ENCODE measurements at places on chromosomes 1 and 21. TPM values are rescaled to one million over a fixed set of nuclear protein-coding genes. Genes with fewer than 3 reads are reported as not detected.

GRCh38 chr1:76674689-76675210, 192.5 kb upstream of the ST6GALNAC5 start:
- DNase-seq = no peak

DNA sequence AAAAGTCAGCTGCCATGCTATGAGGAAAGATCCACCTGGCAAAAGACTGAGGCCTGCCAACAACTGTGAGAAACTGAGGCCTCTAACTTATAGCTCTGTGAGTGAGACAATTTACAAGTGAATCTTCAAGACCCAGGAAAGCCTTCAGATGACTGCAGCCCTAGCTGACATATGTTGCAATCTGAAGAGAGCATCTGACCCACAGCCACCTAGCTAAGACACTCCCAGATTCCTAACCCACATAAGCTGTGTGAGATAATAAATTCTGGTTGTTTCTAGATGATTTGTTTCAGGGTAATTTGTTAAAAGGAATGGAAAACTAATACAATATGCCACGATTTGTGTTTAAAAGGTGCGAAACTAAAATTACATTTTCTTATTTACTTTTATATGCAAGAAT, 55.1 kb downstream of the HFM1 start:
- DNase-seq = no peak

GRCh38 chr1:205917466-205918238, 25.6 kb downstream of the SLC26A9 start:
- DNase-seq = no peak

DNA sequence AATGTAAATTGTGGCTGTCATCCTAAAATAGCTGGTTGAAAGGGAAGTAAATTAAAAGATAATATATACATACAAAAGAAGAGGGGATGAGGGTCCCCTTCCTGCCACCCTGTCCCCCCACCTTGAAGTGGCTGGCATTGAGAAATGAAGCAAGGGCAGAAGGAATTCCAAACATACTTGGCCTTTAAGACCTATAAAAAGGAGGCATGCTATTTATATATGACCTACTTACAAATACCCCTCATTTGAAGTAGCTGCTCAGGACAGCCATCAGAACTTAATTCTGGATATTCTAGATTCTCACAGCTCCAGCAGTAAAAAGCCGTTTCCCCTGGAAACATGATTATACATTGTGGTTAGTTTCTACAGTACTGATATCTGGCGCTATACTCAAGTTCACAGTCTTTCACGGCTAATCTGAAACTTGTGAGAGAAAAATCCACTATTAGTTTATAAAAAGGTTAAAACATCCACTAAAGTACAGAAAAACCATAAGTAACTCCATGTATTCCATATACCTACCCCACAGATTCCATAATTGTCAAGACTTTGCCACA, 9.6 kb upstream of the MAP10 start:
- no peak for DNase-seq

GRCh38 chr1:233657466-233657865, 43.6 kb downstream of the KCNK1 start:
- no peak for DNase-seq

- DNase-seq = no peak
Observed at GRCh38 chr1:91799159-91799558, 86.8 kb downstream of the TGFBR3 start.

GRCh38 chr1:175191659-175192058, 917 bp downstream of the KIAA0040 start:
- peak; percentile 27 for DNase-seq

DNA sequence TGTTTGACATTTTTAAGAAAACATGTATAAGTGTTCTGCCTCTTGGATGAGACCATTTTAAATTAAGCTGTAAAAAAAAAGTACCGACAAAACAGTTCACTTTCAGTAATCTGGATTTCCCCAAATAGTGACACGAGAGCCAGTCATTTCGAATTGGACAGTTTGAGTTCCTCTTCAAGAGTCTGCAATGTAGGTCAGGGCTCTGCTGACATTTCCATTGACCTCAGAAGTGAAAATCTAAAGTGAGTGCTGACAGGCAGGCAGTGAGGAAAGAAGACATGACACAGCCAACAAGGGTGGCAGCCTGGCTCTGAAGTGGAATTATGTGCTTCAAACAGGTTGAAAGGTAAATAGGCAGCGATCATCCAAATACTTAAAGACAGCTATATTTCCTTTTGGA, at the start of gene IL23R:
Gene IL23R (plus strand): TSS at position 259 of the 400 bp plus-strand sequence. CDS start 1,667 bp downstream, outside the sequence.
- DNase-seq = peak; percentile 70

DNA sequence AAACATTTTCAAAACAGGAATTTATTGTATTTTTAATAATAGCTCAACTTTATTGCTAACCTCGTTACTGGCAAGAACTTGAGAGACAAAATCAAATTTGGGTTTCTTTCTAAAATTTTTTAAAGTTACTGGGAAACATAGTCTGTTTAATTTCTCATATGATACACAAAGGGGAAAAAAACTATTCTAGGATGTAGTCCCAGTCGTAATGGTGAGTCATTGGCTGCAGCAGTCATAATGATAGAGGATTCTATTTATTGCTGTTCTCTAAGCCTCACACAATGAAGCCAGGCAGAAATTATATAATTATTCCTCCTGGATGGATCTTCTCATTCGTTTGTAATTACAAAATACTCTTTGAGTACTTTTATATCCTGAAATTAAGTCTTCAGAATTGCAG, 326.5 kb upstream of the SGIP1 start:
- DNase-seq = no peak

- DNase-seq = no peak
Observed at GRCh38 chr1:109625601-109626560, 6.2 kb downstream of the AMPD2 start.

- no peak for DNase-seq
Observed at GRCh38 chr21:44789880-44790279, 11.7 kb downstream of the UBE2G2 start.

DNA sequence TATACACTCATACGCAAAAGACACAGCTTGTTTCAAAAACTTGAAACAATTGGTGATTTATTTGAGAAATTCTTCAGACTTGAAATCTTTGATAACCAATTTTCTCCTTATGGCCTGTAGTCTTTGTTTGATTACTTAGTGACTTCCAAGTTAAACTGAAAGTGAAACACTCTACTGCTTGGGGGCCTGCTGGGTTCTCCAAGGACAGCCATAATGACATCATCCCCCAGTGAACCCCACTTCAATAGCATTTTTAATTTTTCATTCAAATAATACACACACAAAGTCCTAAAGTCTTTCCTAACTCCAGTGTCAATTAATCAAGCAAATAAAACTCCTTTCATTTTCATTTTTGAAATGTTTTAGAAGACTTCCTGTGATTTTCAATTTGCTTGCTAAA, 59.2 kb downstream of the KRTAP19-8 start:
- DNase-seq = peak; percentile 2

DNA sequence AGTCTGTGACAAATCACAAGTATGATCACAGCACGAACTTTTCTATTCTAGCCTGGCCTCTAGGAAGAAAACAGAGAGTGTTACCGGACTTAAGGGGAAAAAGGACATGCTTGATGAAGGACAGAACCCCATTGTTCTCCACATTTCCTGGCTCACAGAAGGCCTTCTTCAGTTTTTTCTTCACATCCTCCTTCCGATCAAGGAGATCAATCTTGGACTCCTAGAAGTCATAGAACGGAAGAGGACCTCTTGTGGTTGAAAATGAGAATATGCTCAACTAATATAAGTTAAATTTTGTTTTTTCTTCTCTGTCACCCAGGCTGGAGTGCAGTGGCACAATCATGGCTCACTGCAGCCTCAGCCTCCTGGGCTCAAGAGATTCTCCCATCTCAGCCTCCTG, 30.3 kb downstream of the YARS1 start:
- no peak for DNase-seq

- DNase-seq = no peak
Observed at GRCh38 chr1:227725046-227725445, 10.1 kb downstream of the JMJD4 start.

DNA sequence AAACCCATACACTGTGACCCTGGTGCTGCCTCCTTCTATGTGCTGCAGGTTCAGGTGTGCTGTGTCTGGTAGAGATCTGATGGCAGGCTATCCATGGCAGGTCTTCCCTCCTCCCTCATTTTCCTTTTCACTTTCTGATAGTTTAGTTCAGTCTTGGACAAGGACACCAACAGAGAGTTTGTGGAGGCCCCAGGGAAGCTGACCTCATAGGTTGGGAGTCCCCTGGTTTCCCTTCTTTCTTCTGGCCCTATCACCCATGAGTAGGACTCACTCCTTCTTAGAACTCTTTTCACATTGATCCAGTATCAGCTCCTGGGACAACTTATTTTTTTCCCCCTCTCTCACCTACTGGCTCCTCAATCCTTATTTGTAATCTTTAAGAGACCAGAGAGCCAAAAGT, 8.3 kb downstream of the GRHL3 start:
- DNase-seq = no peak

DNA sequence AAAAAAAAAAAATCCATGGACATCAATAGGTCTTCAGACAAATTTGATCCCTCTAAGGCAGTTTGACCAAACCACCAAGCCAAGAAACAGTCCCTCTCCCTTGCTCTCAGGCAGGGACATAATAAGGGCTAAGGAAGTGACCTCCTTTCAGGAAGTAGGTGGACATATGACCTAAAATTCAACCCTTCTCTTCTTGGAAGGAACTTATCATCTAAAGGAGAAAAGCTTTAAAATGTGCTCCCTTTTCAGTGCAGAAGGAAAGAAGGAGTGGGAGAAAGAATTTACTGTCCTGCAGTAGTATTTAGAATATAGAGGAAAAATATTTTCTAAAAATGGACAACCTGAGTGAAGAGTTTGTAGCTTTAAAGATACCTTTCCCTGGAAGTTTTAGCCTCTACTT, 118.1 kb downstream of the DTL start:
- no peak for DNase-seq

DNA sequence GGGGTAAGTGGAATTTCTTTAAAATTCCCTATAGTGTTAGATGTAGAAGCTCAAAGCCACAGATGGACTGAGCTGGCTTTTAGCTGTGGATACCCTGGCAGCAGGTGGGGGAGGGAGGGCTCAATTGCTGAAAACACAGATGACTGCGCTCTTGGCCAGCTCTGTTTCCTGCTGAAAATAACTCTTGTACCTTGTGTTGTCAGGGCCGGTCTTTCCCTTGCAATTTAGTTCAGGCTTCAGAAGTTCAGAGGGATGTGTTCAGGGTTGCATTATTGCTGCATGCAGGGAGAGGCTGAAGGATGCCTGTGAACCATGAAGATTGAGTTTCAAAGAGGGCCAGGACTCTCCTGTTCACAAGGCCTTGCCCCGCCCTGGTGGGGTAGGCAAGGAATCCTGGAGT, 58.1 kb upstream of the GCLM start:
- DNase-seq = no peak

DNA sequence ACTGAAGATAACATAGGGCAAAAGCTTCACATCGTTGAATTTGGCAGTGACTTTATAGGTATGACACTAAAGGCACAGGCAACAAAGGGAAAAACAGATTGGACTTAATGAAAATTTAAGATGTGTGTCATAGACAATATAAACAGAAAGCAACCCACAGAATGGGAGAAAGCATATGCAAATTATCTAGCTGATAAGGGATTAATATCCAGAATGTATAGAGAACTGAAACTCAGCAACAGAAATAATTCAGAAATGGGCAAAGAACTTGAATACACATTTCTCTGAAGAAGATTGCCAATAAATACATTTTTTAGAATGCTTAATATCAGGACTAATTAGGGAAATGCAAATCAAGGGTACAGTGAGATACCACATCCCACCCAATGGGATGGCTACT, 55.2 kb upstream of the ANGPTL1 start:
- DNase-seq = no peak

- no peak for DNase-seq
Observed at GRCh38 chr1:45492691-45493090, 1.7 kb upstream of the TESK2 start.

DNA sequence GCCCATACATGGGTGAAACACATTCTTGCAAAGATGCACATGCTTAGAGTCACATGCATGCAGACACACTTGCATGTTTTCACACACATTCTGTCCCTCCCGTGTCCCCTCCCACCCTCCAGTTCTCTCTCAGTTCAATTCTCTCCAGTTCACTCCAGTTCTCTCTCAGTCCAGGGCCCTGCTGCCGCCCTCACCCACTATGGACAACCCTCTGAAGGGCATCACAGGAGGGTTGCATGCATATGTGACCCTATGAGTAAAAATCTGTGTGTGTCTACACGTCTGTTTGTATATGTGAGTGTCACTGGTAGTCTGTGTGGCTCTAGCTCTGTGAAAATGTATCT, 21.8 kb upstream of the ADGRB2 start:
- DNase-seq = no peak

DNA sequence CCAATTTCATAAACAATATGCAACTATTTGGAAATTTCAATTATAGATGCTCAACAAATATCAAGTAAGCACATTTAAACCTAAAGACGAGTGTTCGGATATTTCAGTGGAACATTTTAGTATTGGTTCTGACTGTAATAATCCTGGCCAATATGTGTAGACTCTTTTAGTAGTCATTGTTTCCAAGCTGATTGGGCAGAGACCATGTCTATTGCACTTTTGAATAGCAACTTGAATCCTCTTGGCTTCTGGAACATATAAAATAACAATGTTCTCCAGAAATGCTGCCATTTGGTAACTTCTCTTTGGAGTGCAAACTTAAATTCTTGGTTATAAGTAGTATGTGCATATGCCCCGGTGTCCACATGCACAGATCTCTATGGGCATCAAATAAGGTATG, 205.5 kb upstream of the C1orf105 start:
- DNase-seq = no peak

DNA sequence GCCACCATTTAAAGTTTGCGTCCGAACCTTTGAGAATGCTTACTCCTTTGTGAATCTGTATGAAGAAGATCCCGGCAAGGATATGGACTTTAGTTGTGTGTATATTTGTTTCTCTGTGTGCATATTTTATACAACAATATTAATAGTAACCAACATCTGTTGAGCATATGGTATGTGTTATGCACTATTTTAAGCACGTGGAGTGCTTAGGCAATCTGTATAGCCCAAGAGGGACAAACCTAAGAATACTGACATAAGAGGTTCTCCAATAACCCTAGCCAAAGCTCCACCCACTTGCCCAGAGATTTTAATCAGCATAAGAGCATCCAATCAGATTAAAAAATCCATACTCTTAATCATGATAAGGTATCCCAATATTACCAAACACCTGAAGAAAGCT, 92.7 kb downstream of the MAB21L3 start:
- no peak for DNase-seq

DNA sequence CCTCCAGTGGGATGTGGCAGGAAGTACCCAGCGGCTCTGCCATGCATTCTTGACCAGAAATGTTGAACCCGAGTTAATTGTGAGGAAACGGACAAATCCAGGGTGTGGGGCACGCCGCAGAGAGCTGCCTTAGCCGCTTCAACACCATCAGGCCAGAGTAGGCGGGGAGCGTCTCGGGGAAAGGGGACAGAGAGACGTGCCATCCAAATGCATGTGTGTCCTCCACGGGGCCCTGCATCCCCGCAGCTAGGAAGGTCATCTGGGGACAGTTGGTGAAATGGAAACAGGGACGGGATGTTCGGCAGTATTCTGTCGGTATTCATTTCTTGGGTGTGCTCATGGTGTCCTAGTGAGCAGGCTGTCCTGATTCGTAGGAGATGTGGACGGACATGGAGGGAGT, 59.1 kb upstream of the TRAPPC10 start:
- DNase-seq = no peak

GRCh38 chr21:36069713-36070583, at the start of gene CBR1:
Gene CBR1, plus strand, starts transcription at chr21:36070024. Its CDS starts 92 bp downstream, at chr21:36070116.
- DNase-seq = peak; percentile 88

- no peak for DNase-seq
Observed at GRCh38 chr21:44351535-44352252, 1.7 kb upstream of the TRPM2 start.

The PROX1 gene
- not detected for total RNA-seq

The NEGR1 gene
- total RNA-seq = 0.24 TPM

The CFHR2 gene
- total RNA-seq = not detected

The DNAJC28 gene
- total RNA-seq = 1.00 TPM

The COL6A2 gene
- total RNA-seq = 10.8 TPM

The TRABD2B gene
- not detected for total RNA-seq

Measured in activated T-cell treated with anti-CD3 and anti-CD28 coated beads, Interleukin-2, amount 50 U/mL, for 72 hours (primary cell).